ENCODE measurements at places on chromosomes 11 and 22. TPM values are rescaled to one million over a fixed set of nuclear protein-coding genes. Genes with fewer than 3 reads are reported as not detected.

DNAL4 gene
- 12.9 TPM for total RNA-seq

OR10V1 gene
- not detected for total RNA-seq

MS4A15 gene
- total RNA-seq: not detected

COMT gene
- total RNA-seq: 116 TPM

TNNT3 gene
- not detected for total RNA-seq

CHST1 gene
- total RNA-seq: 2.6 TPM

DNA sequence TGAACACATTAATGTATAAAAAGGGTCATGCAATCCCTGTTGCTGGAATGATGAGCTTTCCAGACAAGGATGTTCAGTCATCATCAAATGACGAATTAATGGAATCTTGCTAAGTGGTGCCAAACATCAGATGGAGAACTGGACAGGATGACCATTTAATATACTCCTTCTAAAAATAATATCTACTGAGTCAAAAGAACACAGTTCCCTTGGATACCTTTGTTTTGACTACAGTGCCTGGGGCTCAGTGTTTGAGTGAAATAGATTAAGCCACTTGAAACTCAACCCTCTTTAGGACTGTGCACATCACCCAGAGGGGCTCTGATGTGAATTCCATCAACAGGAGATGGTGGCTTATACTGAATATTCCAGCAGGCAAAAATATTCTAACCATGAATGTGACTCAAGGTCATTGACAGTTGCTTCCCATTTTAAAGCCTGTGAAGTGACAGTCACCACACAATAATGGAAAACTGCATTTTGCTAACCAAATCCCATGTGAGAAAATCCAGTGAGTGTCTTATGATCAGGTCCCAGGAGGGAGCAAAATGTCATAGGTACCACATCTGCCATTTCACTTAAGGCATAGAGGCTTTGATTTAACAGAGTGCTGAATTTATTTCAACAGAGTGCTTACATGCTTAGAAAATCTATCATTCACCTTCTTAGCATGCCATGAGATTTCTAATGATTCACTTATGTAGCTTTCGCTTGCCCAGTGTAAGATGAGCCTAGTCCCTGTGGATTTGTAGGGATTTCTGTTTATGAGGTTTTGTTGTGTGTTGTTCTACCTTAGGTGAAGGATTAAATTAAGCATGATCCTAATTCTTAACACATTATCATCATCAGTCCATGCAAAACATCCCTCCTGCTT is 41.3 kb upstream of the SLN start:
- H3K36me3 ChIP-seq: no peaks in the 10 kb centered on the region
- H3K4me3 ChIP-seq: no peak overlapping the region
- no peaks in the 10 kb centered on the region for H3K4me1 ChIP-seq
- no peak overlapping the region for H3K27ac ChIP-seq

DNA sequence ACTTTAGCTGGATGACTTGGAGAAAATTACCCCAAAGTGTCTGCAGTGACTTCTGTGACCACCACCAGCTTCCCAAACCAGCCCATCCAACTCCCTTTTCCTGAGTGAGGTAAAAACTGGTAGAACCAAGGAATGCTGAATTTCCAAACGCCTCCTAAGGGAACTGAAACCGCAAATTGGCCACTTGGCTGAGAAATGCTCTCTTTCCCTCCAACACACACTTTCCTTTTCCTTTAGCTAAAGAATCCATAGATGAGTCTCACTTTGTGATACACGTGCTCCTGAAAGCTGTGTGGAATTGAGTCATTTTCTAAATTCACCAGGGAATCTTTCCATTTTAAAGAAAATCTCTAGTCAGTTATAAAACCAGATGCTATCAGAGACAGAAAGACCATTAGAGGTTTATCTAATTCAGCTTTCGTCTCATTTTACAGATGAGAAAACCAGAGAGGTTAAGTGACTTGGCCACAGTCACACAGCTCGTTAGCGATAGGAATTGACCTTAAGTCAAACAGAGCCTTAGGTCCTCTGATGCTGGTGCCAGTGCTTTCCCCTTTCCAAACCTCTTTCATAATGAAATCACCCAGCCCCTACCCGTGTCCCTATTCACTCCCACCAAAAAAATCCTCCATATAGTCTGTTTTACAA is 137.2 kb downstream of the COMMD9 start:
- no peak for DNase-seq
- no peak overlapping the region for H3K27ac ChIP-seq
- no peaks in the 10 kb centered on the region for H3K27me3 ChIP-seq
- no peak overlapping the region for H3K4me3 ChIP-seq
- H3K36me3 ChIP-seq: no peaks in the 10 kb centered on the region

DNA sequence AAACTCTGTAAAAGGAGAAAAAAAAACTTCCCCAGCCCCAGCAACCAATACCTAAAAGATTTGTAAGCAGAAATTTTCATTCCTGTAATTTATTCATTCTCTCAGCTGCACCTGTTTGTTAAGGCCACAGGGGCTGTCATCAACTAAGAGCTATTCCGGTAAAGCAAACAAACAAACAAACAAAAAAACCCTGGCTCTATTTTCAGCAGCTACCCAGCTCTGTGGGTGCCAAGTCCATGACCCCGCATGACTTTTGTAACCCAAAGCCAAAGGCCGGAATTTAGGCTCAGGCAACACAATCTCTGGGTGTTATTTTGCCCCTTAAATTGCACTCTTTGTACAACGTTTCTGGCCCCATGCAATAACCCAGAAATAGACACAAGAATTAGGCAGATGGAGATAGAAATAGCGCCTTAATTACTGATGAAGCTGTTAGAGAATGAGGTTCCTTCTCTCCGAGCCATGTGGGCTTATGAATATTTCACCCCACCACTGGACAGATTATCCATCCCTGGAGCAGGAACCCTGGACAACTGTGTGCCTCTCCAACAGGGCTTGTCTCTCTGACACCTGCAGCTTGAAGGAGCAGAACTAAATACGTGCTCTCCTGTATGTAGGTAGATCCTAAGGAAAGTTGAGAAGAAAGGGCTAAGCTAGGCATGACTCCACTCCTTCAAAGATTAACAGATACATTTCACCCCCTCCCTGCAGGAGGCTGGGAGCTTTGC is 29.4 kb downstream of the APOL6 start:
- H3K4me1 ChIP-seq: no peaks in the 10 kb centered on the region
- no peak overlapping the region for H3K4me3 ChIP-seq
- no peaks in the 10 kb centered on the region for H3K27me3 ChIP-seq
- no peak for DNase-seq
- H3K27ac ChIP-seq: no peak overlapping the region

- no peak for DNase-seq
- H3K27me3 ChIP-seq: no peaks in the 10 kb centered on the region
- H3K4me3 ChIP-seq: no peak overlapping the region
Measured at GRCh38 chr11:27418356-27418755, 54.2 kb downstream of the LGR4 start.

DNA sequence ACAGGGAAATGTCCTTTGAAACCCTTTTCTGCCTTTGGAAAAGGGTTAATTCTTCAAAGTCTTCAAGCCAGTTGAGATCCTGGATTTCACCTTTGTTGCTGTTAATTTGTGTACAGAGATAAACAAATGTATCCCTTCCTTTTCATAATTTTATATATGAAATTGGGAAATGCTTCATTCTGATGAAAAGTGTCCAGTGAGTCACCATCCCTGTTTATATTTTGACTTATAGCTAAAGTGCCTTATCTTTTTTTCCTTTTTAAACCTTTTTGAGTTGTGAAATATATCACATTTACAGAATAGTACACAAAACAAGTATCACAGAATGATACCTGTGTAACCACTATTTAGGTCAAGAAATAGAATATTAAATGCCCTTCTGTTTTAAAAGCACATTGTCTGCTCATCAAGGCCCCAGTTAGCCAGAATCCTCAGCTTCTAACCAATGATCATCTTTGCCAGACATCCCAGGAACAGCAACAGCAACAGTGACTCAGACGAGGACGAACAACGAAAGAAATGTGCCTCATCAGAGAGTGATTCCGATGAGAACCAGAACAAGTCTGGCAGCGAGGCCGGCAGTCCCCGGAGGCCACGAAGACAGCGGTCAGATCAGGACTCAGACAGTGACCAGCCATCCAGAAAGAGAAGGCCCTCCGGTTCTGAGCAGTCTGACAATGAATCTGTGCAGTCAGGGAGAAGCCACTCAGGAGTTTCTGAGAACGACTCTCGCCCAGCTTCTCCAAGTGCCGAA is 27.3 kb downstream of the CTR9 start:
- H3K36me3 ChIP-seq: peaks cover 37% of the 10 kb centered on the region
- DNase-seq: peak; percentile 83
- peaks cover 8% of the 10 kb centered on the region for H3K4me1 ChIP-seq
- H3K27ac ChIP-seq: peak overlapping the region; percentile 74
- H3K27me3 ChIP-seq: no peaks in the 10 kb centered on the region

DNA sequence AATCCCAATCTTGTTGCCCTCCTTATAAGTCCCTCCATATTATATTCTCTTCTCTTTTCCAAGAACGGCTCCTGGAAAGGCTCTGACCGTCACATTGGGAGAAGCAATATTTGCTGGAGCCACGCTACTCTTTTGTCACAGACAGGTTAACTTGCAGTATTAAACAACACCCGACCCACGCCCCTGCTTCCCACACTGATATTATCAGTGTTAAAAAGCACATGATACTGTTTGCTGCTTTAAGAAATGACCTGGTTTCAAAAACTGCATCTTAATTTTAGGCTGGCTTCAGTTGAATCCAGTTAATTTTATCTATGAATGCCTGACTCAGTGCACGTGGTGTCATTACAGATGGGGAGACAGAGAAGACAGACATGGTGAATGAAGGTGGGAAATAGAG is 3.1 kb downstream of the FLI1 start:
- peaks cover 3% of the 10 kb centered on the region for H3K27me3 ChIP-seq
- H3K36me3 ChIP-seq: no peaks in the 10 kb centered on the region
- H3K27ac ChIP-seq: no peak overlapping the region
- no peak for DNase-seq

DNA sequence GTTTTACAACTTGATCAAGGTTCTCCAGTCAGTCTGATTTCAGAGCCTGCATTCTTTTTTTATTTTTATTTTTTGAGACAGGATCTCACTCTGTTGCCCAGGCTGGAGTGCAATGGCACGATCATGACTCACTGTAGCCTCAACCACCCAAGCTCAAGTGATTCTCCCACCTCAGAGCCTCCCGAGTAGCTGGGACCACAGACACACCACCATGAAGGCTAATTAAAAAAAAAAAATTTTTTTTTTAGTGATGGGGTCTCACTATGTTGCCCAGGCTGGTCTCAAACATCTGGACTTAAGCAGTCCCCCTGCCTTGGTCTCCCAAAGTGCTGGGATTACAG is 117.2 kb upstream of the NAV2 start:
- DNase-seq: no peak
- peak overlapping the region; percentile 95 for H3K27ac ChIP-seq
- H3K36me3 ChIP-seq: no peaks in the 10 kb centered on the region
- H3K27me3 ChIP-seq: no peaks in the 10 kb centered on the region
- no peak overlapping the region for H3K4me3 ChIP-seq
- peaks cover 27% of the 10 kb centered on the region for H3K4me1 ChIP-seq

DNA sequence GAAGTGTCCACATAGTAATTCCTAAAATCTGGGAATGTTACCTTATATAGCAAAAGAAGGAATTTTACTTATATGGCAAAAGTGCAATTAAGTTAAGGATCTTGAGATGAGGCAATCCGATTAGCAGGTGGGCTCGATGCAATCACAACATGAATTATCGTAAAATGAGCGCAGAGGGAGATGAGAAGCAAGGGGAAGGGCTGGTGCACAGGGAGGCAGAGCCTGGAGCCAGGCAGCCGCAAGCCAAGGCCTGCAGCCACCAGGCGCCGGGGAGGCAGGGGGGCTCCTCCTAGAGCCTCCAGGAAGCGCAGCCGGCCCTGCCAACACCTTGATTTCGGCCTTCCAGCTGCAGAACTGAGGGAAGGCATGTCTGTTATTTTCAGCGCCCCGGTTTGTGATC is 85.7 kb downstream of the CELSR1 start:
- no peak overlapping the region for H3K27ac ChIP-seq
- no peaks in the 10 kb centered on the region for H3K36me3 ChIP-seq
- peaks cover 6% of the 10 kb centered on the region for H3K27me3 ChIP-seq
- no peaks in the 10 kb centered on the region for H3K4me1 ChIP-seq
- DNase-seq: no peak

- DNase-seq: peak; percentile 46
- H3K36me3 ChIP-seq: peaks cover 10% of the 10 kb centered on the region
- no peaks in the 10 kb centered on the region for H3K27me3 ChIP-seq
Measured at GRCh38 chr11:63813563-63814382, 517 bp downstream of the SPINDOC start.

GRCh38 chr11:47448566-47449427 is at the start of gene RAPSN:
TSS of gene RAPSN (minus strand) at chr11:47449136. CDS start at chr11:47448964, 172 bp downstream.
- H3K27me3 ChIP-seq: no peaks in the 10 kb centered on the region
- no peaks in the 10 kb centered on the region for H3K36me3 ChIP-seq
- H3K27ac ChIP-seq: no peak within 1 kb of the TSS
- DNase-seq: no peak
- H3K4me3 ChIP-seq: no peak within 1 kb of the TSS
- no peaks in the 10 kb centered on the region for H3K4me1 ChIP-seq

- H3K4me3 ChIP-seq: peak overlapping the region; percentile 26
- no peaks in the 10 kb centered on the region for H3K27me3 ChIP-seq
- H3K27ac ChIP-seq: no peak overlapping the region
- no peaks in the 10 kb centered on the region for H3K36me3 ChIP-seq
- peaks cover 34% of the 10 kb centered on the region for H3K4me1 ChIP-seq
Measured at GRCh38 chr11:64355078-64355940, 3.7 kb upstream of the RPS6KA4 start.

DNA sequence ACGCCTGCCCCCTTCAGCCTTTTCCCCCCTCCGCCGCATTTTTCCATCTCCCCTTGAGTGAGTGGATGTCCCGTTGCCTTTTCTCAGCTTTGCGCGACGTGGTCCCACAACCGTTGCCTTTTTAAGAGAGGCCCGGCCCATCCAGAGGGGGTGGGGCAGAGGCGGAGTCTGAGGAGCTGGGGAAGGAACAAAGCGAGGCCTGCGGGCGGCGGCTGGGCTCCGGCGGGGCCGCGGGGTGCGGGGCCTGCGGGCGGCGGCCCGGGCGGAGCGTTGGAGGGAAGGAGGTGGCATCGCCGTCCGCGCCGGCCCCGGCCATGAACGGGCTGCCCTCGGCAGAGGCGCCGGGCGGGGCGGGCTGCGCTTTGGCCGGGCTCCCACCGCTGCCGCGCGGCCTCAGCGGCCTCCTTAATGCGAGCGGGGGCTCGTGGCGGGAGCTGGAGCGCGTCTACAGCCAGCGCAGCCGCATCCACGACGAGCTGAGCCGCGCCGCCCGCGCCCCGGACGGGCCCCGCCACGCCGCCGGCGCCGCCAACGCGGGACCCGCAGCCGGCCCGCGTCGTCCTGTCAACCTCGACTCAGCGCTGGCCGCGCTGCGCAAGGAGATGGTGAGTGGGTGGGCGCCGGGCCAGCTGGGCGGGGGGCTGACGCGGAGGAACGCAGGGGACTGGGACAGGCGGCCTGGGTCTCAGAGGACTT is at the start of gene FAM89B:
FAM89B (plus strand) TSS at position 183 of the 696 bp plus-strand sequence; CDS start at position 315, 132 bp downstream.
- peaks cover 64% of the 10 kb centered on the region for H3K4me1 ChIP-seq
- H3K4me3 ChIP-seq: peak within 1 kb of the TSS; percentile 91
- H3K36me3 ChIP-seq: no peaks in the 10 kb centered on the region
- H3K27me3 ChIP-seq: no peaks in the 10 kb centered on the region
- DNase-seq: peak; percentile 70

- H3K4me3 ChIP-seq: no peak overlapping the region
- no peak for DNase-seq
- no peaks in the 10 kb centered on the region for H3K27me3 ChIP-seq
Measured at GRCh38 chr22:34105461-34106062, 185.3 kb upstream of the LARGE1 start.

- no peaks in the 10 kb centered on the region for H3K27me3 ChIP-seq
- H3K4me1 ChIP-seq: no peaks in the 10 kb centered on the region
- no peak for DNase-seq
Measured at GRCh38 chr22:26066534-26066933, 102.7 kb upstream of the SEZ6L start.

- H3K4me1 ChIP-seq: peaks cover 9% of the 10 kb centered on the region
- peaks cover 16% of the 10 kb centered on the region for H3K36me3 ChIP-seq
- no peak for DNase-seq
- H3K27me3 ChIP-seq: no peaks in the 10 kb centered on the region
Measured at GRCh38 chr22:43995057-43995685, 28.9 kb upstream of the PARVB start.

Measured in astrocyte (in vitro differentiated cells and primary cell).